ENCODE measurements at places on chromosomes 13 and 19.

DNA sequence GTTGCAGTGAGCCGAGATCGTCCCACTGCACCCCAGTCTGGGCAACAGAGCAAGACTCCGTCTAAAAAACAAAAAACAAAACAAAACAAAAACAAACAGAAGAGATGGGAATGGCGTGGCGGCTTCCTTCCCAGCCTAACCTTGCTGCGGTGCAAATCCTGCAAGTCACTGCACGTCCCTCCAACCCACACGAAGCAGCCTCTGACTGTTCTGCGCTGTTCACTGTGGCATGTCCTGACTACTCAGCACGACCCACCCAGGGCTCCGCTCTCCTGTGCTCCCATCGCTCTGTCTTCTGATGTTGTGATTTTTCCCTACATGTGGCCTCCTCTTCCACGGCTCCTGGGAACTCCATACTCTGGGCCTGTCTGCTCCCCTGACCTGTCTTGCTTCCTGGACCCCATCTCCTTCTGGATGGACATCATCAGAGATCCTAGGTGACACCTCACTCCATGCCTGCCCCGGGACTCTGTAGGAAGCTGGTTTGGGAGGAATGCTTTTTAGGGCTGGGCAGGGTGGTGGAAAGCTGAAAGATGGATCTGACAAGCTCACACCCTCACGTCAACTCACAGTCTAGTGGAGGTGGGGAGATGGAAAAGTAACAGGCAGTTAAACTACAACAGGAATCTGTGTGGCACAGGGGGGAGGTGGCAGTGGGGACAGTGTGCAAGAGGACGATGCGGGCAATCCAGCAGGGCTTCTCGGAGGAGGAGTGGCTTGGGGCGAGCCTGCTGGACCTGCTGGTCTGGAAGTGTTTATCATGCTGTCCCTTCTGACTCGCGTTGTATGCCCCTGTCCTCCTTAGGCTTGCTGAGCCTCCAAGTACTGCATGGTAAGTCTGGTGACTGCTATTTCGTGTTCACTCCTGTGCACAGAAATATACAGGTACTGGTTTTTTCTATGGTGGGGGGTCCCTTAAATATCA lies 18.8 kb downstream of the ZSCAN5A start:
- DNase-seq, result no peak

DNA sequence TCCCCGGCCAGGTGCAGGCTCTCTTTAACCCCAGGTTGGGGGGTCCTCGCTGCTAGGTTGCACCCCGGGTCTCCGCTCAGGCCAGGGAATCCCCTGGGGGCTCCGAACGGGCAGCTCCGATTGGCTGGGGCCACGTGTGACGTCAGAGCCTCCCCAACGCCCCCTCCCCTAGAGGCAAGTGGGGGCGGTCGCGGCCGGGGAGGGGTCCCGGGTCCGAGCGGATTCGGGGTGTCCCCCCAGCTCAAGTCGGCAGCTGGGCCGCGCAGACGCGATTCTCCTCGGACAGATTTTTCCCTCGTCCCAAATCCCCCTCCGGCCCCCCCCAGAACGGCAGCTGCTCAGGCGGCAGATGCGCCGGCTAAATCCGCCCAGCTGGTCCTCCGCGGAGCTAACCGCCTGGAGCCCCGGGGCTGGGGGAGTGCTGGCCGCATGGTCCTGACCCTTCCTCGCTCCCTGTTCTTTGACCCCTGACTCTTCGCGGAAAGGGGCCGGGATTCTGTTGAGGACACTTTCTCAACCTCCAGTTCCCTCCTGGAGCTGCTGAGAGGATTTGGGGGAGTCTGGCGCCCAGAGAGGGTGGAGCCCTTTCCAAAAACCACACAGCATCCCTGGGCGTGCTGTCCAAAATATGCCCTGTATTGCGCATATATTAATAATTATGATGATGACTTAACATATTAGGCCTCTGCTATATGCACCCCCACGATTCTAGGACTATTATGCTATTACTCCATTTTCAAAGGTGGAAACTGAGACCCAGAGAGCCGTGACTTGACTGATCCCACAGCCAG lies 25.4 kb upstream of the SEMA6B start:
- no peak for DNase-seq

DNA sequence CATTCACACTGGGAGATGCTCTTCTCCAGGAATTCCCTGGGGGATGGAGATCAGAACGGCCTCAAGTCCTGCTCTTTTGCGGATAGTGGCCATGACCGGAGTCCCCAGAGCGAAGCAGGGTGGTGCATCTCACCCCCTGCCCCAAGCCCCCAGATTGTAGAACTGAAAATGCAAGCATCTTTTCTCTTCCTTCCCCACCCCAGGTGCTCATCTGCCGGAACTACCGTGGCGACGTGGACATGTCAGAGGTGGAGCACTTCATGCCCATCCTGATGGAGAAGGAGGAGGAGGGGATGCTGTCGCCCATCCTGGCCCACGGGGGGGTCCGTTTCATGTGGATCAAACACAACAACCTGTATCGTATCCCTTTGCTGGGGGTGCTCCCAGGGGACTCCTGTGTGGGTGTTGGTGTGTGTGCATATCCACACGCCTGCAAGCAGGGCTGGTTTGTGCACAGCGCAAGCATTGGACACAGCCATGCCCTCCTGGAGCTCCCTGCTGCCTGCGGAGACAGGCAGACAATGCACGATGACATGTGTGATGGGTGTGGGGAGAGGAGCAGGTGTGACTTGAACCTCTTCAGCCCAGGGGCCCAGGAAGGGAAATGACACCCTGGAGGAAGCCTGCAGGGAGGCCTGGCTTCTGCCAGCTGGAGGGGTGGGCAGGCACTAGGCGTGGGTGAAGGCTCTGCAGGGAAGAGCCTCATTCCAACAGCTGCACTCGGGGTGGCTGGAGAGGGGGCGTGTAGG lies 5.7 kb downstream of the AP1M1 start:
- no peak for DNase-seq

GRCh38 chr13:33349288-33349985 lies 63.9 kb upstream of the STARD13 start:
- no peak for DNase-seq

DNA sequence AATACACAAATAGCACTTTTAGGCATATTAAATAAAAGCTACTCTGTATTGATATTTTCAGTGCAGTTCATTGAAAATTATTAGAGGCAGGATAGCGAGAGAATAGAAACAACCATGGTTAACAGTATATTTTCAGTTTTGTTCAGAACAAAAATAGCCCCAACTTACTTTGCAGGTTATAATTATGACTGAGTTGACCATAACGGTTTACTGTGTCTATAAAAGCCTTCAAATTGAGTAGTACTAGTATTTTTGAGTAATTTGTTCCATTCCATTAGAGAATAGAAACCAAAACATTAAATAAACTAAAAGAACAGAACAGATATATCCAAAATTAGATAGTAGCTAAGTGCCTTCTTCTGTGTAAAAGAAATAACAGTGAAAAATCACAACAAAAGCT lies 1108.4 kb upstream of the PCDH20 start:
- DNase-seq, result no peak

All from CD4-positive, alpha-beta T cell treated with Interleukin-6 at 100 ng/mL for 8 hours (primary cell).